ENCODE measurements at places on chromosomes 16 and 17.

DNA sequence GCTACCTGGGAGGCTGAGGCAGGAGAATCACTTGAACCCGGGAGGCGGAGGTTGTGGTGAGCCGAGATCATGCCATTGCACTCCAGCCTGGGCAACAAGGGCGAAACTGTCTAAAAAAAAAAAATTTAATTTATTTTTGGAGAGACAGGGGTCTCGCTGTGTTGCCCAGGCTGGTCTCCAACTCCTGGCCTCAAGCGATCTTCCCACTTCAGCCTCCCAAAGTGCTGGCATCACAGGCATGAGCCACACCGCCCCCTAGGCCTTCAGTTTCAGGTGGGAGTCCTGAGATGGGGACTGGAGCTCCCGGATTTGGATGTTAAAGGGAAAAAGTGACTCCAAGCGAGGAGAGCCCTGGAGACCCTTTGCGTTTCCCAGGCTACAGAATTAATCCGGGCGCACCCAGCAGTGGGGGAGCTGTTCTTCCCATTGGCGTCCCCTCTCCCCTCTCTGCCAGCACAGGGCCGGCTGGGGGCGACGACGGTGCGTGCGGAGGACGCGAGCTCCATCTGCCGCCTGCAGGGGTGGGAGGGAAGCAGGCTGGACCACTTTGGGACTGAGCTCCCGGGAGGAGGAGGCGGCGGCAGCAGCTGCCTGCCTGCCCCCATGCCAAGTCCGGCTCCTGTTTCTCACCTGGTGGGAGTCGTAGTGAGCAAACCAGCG lies 49.3 kb upstream of the USP7 start:
- no peak for DNase-seq

DNA sequence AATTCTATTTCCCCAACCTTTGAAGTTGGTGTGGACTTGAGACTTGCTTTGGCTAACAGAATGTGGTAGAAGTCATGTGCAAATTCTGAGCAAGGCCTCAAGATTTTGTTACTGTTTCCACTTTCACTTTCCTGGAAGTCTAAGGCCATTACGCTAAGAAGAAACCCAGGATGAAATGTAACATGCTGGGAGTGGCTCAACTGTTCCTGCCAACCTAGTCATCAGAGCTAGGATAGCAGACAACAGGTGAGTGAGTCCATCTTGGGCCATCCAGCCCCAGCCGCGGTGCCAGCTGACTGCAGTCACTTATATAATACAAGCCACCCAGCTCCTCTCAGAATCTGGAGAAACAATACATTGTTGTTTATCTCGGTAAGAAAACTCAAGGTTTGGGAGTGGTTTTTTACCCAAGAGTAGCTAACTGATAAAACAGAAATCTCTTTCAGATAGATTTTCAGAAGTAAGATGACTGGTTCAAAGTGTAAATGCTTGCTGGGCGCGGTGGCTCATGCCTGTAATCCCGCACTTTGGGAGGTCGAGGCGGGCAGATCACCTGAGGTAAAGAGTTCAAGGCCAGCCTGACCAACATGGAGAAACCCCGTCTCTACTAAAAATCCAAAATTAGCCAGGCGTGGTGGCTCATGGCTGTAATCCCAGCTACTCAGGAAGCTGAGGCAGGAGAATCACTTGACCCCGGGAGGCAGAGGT lies 10.7 kb upstream of the STX4 start:
- no peak for DNase-seq

GRCh38 chr17:72244956-72245355 lies 124.1 kb downstream of the SOX9 start:
- no peak for DNase-seq

- DNase-seq: no peak
Measured at GRCh38 chr17:39750131-39751015, 12.6 kb downstream of the GRB7 start.

GRCh38 chr17:1617620-1618174 lies 10.9 kb downstream of the SLC43A2 start:
- DNase-seq: no peak

DNA sequence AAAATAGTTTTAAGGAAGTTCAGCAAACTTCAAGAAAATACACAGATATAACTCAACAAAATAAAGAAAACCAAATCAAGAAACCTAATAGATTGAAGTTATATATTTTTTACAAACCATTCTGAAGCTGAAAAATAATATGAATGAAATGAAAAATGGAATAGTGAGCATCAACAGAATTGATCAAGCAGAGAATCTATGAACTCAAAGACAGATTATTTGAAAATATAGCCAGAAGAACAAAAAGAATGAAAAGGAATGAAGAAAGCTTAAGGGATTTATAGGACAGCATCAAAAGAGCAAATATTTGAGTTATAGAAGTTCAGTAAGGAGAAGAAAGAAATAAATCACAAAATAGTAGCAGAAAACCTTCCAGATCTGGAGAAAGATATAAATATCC lies 37.8 kb downstream of the CDR2 start:
- no peak for DNase-seq

DNA sequence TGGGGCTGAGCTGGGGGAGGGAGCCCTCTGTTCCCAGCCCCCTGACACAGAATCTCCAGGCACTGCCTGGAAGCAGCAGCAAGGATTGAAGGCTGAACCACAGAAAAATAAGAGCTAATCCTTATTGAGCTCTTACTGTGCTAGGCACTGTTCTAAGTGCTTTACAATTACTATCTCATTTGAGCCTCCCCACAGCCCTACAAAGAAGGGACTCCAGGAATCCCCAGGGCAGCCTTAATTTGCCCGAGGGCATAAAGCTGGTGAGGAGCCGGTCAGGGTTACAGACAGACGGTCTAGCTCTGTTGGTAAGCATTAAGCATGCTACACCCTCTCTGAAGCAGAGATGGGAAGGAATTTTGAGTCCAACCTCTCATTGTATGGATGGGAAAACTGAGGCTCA lies 7.0 kb downstream of the SAMD14 start:
- DNase-seq: no peak

DNA sequence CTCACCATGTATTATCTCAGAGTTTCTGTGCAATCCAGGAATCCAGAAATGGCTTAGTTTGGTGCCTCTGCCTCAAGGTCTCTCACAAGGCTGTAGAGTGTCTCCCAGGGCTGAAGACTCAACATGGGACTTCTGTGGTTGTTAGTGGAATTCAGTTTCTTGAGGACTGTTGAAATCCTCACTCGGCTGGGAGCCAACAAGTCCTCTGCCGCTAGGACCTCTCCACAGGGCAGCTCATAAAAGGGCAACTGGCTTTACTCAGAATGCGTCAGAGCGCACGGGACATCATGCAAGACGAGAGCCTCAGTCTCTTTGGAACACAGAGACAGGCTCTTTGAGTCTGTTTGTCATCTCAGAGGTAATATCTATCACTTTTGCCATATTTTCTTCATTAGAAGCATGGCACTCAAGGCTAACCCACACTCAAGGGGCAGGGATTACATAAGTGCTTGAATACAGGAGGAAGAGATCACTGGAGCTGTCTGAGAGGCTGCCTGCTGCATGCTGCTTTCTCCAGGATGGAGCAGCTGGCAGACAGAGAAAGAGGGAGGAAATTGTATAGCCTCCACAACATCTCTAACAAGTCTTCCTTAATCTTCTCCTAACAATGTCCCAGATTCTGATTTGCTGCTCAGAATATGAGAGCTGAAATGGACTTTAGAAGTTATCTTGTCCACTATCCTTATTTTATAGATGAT lies 97.5 kb upstream of the ASIC2 start:
- DNase-seq: no peak

GRCh38 chr16:4685776-4686496 lies 7.4 kb upstream of the NUDT16L1 start:
- DNase-seq: no peak

DNA sequence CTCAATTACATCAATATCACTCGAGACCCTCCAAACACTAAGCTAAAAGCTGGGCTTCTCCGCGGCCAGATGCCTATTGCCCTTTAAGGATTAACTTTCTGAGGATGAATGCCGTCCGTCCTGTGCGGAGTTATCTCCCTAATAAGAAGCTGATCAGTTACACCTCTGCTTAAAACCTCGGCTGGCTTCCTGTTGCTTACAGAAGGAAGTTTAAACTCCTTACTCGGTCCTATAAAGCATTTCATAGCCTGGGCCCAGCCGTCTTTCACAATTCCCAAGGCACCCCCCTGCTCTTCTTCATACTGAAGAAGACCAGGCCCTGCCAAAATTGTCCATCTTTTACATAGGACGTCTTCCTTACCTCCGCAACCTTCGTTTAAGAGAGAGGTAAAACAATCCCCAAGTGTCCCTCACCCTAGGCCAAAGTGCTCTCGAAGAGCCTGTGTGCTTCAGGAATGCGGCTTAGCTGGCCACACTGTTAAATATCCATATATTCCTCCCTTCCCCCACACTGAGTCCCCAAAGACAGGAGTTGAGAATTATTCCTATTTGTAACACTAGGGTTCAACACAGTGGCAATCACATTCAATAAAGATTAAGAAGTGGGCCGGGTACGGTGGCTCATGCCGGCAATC lies 112.6 kb upstream of the IRX5 start:
- no peak for DNase-seq

DNA sequence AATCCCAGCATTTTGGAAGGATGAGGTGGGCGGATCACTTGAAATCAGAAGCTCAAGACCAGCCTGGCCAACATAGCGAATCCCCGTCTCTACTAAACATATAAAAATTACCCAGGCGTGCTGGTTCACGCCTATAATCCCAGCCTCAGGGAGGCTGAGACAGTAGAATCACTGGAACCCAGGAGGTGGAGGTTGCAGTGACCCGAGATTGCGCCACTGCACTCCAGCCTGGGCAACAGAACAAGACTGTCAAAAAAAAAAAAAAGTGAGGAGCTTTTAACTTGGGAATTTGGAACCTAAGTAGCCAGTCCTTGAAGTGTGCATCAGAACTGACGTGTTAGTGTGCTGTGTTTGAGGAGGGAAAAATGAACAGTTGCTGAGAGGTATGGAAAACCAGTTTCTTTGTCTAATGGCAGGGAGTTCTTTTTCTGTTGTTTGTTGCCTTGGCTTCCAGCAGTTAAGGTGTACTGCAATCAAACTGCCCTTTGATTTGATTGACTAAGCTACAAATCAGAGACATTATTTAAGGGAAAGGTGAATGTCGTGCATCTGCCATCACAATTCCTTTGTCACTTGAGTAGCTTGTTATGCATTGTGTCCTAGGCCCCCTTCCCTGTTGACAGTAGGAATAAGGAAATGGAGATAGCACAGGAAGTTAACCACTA lies 8.6 kb upstream of the DUSP14 start:
- no peak for DNase-seq

DNA sequence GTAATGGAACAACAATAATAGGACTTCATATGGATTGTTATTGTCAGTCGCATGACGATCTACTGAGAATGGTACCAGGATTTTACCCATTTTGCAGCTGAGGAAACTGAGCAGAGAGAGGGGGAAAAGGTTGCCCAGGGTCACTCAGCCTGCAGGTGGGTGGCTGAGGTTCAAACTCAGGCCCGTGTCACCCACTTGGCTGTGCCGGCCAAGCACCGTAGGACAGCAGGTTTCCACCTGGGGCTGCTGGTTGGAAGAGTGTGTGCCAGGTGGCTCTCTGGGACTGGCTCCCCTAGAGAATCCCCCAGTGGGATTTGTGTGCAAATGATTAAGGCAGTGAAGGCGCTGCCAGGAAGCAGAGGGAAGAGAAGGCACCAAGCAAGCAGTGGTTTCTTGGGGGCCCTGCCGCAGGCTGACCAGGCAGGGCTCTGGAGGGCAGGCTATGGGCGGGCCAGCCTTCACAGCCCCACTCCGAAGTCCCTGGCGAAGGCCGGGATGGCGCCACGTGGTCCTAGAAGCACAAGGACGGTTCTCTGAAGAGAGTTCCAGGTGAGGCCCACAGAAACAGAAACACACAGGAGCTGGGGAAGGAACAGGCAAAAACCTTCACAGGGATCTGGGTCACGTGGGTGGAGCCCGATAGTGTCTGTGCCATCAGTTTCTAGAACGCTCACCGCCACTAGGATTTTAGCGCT lies 163.5 kb downstream of the IRF8 start:
- no peak for DNase-seq

- no peak for DNase-seq
Measured at GRCh38 chr16:1539720-1540555, 6.5 kb downstream of the TMEM204 start.

- no peak for DNase-seq
Measured at GRCh38 chr16:50275098-50275415, 8.7 kb downstream of the ADCY7 start.

DNA sequence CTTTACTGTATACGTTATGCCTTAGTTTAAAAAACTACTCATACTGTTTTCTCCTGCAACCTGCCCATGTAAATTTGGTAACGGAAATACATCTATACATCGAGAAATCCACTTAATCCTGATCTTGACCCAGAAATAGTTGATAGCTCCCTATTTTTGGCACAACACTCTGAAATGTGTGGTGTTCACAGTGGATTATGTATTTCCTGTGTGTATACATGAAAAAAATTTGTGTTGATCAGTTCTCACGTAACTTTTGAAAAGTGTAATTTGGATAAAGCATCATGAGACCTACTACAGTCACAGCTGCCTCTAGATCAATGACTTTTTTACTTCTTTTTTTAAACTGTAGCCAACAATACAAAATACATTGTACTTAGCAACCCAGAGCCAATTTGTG lies 90.7 kb downstream of the VMP1 start:
- no peak for DNase-seq

DNA sequence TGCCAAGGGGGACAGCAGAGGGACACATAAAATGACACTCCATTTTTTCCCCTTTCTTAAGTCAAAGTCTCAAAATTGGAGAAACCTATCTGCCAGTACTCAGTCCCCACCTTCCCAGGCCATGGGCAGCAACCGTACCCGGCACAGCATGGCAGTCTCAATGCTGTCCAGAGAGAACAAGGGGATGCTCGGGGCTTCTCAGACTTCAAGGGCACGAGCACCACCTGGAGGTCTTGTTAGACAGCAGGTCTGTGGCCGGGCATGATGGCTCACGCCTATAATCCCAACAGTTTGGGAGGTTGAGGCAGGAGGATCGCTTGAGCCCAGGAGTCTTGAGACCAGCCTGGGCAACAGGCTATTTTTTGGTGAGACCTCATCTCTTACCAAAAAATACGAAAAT lies 3.2 kb downstream of the DNAH17 start:
- no peak for DNase-seq

- no peak for DNase-seq
Measured at GRCh38 chr17:69501591-69502468, 87.3 kb downstream of the MAP2K6 start.

DNA sequence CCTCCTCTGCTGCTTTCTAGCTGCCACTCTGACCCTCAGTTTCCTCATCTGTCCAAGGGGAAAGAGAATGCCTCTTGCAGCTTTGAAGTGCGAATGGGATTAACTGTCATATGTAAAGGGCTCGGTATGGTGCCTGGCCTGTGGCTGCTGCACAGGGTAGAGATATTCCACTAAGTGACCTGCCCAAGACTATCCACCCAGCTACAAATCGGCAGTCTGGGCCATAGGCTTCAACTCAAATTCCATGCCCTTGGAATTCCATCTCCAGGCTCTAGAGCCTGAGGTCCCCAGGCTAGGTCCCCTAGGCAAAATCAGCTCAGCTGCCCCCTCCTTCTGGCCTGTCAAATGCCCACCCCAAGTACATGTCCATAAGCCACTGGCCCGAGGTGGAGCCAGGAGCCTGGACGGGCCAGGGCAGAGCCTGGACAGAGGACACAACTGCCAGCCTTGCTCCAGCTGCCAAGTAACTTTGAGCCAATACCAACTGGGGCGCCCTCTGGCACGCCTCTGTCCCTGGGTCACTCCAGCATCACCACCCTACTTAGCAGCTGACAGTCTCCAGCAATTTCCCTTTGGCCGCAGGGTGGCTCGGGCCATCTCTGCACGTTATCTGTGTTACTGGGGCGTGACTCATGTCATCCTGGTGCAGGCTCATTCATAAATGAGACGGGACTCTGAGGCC lies 57.2 kb downstream of the SDK2 start:
- no peak for DNase-seq

Data from activated CD4-positive, alpha-beta T cell treated with anti-CD3 and anti-CD28 coated beads, Interleukin-2, amount 50 U/mL, for 24 hours (primary cell).